ENCODE measurements at places on chromosomes 1 and 21. TPM values are rescaled to one million over a fixed set of nuclear protein-coding genes. Genes with fewer than 3 reads are reported as not detected.

CFHR1 gene
- 0.34 TPM for total RNA-seq

DNA sequence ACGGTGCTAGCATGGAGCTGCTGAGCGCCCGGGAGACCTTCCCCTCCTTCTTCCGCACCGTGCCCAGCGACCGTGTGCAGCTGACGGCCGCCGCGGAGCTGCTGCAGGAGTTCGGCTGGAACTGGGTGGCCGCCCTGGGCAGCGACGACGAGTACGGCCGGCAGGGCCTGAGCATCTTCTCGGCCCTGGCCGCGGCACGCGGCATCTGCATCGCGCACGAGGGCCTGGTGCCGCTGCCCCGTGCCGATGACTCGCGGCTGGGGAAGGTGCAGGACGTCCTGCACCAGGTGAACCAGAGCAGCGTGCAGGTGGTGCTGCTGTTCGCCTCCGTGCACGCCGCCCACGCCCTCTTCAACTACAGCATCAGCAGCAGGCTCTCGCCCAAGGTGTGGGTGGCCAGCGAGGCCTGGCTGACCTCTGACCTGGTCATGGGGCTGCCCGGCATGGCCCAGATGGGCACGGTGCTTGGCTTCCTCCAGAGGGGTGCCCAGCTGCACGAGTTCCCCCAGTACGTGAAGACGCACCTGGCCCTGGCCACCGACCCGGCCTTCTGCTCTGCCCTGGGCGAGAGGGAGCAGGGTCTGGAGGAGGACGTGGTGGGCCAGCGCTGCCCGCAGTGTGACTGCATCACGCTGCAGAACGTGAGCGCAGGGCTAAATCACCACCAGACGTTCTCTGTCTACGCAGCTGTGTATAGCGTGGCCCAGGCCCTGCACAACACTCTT lies 1.1 kb downstream of the TAS1R3 start:
- no peak for DNase-seq
- no peaks in the 10 kb centered on the region for H3K27me3 ChIP-seq
- peaks cover 33% of the 10 kb centered on the region for H3K4me1 ChIP-seq
- H3K27ac ChIP-seq = no peak overlapping the region
- H3K36me3 ChIP-seq = peaks cover 6% of the 10 kb centered on the region

DNA sequence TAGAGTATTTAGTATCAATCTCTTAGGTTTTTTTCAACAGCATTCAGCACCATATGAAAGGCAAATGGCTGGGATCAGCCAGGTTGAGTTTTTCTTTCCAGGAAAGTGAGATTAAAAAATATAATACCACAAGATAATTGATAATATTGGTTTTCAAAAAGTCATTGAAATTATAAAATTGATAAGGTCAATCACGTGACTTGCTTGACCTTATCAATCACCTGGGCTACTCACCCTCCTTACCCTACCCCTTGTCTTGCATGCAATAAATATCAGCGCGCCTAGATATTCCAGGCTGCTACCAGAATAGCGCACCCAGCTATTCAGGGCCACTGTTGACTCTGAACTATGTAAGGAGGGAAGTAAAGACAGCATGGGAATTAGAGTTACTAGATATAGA lies 31.5 kb downstream of the EBNA1BP2 start:
- no peak overlapping the region for H3K27ac ChIP-seq
- no peaks in the 10 kb centered on the region for H3K36me3 ChIP-seq
- peaks cover 25% of the 10 kb centered on the region for H3K4me1 ChIP-seq
- no peak overlapping the region for H3K4me3 ChIP-seq
- no peaks in the 10 kb centered on the region for H3K27me3 ChIP-seq

ZNF648 gene
- total RNA-seq = 0.57 TPM

All from HCT116 (cell line).